Fibroblast of skin of right quadriceps (primary cell): ENCODE measurements at places on chromosomes 1 and 21.

DNA sequence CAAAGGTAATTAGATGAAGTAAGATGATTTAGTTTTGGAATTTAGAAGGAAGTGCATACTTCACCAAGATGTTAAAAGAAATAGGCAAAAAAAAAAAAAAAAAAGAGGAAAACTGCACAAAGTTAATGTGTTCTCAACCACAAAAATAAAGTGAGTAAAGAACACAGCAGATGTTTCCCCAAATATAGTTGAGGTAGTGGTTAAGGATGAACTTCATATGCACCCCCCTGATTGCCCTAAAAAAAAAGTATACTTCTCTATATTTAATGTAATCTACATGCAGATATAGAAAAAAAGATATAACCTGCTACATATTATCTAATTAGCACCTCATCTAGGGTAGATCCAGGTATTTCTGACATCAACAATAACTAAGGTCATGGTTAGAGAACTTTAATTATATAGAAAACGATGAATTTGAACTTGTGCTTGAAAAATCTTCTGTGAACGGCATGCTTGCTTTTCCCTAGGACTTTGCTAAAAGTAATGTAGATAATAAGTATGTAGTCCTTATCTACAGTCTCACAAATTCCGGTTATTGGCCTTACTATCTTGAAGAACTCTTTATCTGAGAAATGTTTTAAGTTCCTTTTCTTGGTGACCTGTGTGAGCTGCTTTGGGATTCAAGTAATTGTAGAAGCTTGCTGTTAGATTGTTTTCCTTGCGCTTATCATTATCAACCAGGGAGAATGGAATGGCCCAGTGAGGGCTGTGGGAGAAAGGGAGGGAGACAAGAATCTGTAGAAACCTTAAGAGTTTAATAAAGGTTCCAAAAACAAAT, 70.1 kb upstream of the LRRC7 start:
- no peak for DNase-seq

- no peak for DNase-seq
Observed at GRCh38 chr1:204928671-204929486, 58.2 kb downstream of the NFASC start.

- DNase-seq = no peak
Observed at GRCh38 chr1:243435836-243436235, 180.0 kb downstream of the SDCCAG8 start.

- DNase-seq = peak; percentile 90
Observed at GRCh38 chr21:15009837-15010363, 54.9 kb downstream of the NRIP1 start.

- DNase-seq = peak; percentile 29
Observed at GRCh38 chr1:2523191-2523890, 3.1 kb downstream of the PANK4 start.

DNA sequence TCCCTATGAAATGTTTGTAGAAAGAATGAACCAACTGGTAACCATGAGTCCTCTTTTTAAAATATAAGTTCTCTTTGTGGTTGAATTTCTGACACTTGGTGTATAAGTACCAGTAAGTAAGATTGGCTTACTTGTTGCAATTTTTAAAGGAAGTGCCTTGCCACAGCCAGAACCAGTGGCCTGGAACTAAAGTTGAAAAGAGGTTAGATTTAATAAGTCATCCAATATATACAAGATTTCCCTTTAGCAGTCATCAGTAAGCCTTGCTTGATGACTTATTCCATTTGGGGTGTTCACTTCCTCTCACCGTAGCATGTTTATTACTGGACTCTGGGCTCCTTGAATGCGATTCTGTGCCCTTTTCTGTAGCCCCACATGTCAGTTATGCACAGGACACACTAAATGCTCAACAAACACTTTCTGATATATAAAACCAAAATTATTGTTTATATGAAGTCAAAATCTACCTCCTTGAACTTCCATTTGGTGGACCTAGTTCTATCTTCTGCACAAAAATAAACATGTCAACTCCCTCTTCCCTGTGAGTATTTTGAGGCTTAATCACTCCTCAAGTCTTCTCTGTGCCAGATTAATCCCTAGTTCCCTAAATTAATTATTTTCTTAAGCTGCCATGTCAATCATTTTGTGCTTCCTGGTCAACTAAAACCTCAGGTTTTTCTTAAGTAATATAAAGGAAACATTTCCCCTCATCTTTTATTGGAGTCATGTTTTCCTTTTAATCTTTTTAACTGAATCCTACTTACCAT, 218.1 kb downstream of the ST6GALNAC3 start:
- DNase-seq = no peak

- DNase-seq = no peak
Observed at GRCh38 chr1:203308328-203308922, 3.1 kb downstream of the BTG2 start.

GRCh38 chr1:155205035-155205434, 2.7 kb downstream of the THBS3 start:
- no peak for DNase-seq

DNA sequence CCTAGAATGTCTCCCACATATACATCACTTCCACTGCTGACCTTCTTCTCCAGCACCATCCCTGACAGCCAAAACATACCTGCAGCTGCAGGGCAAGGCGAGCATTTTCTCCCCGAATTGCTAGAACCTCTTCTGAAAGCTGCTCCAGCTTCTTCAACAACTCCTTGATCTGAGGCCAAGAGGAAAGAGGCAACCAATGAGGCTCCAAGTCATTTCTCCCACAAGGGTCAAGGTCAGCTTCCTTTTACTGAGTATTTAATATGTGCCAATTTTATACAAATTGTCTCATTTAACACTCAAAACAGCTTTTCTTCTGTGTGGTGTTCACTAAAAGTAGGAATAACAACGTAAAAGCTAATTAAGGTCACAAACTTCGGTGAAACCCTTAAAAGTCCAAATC, 9.4 kb upstream of the PIAS3 start:
- no peak for DNase-seq

- no peak for DNase-seq
Observed at GRCh38 chr1:16043521-16043920, at the start of gene CLCNKB. CLCNKB (plus strand) TSS chr1:16043782; CDS start chr1:16044493, 711 bp downstream.

- DNase-seq = peak; percentile 20
Observed at GRCh38 chr1:201088395-201088794, 23.8 kb downstream of the CACNA1S start.

DNA sequence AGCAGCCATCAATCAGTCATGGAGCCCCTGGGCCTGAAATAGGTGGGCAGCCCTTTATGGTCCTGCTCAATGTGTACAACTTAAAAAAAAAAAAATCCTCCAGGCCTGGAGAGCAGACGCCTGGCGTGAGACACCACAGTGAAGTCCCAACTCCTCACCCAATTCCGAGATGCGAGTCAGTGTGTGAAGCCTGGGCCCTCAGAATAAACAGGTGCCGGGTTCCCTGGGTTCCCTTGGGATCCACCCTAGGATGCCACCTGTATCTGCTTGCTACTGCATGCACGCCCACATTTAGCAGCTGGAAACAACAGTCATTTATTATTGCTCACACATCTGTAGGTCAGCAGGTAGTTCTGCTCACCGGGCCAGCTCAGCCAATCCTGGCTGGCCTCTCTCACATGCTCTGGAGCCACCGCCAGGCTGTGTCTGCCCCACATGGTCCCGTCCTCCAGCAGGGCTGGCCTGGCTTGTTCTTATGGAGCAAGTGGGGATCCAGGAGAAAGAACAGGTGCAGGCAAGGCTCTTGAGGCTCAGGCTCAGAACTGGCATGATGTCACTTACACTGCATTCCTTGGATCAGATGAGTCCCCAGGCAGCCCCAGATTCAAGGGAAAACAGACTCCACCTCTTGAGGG, 172.7 kb downstream of the NPHP4 start:
- no peak for DNase-seq

DNA sequence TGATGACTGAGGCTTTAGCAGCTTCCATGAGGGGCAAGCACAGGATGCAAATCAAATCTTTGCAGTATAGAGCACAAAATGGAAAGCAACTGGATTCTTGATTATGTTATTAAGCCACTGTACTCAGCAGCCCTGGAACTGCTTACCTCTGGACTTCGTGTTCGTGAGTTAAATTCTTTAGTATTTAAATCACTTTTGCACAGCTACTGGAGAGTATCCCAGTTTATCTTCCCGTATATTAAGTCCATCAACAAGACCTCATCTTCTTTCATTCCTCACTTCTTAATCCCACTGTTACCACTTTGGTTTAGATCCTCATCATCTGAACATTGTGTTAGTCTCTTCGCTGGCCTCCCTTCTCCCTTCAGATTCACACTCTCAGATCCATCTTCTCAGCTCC, 108.9 kb downstream of the GREM2 start:
- DNase-seq = peak; percentile 32

DNA sequence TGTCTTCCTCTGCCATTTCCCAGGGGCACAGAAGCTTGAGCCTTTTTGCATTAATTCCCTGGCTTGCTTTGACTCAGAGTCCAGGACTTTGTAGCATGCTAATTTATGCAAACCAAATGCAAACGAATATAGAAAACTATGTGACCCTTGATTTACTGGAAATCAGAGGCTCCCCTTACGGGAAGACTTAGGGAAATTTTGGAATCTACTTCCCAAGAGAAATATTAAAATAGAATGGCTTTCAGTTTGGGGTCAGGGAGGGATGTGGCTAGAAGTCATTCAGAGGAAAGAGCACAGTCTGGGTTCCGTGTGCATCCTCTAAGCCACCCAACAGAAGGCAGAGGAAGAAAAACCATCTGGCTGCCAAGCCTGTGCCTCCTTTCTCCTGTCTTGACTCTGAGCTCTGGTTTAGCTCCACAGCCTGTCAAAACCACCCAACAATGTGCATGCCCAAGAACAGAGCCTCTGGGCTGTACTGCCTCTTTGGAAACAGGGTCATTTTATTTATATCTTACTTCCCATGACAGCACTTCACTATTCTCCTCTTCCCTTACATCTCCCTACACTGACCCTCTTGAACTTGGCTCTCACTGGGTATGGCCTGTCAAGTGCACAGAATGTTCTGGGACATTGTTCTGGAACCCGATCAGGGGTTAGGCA, 30.1 kb downstream of the ATF3 start:
- DNase-seq = peak; percentile 92

DNA sequence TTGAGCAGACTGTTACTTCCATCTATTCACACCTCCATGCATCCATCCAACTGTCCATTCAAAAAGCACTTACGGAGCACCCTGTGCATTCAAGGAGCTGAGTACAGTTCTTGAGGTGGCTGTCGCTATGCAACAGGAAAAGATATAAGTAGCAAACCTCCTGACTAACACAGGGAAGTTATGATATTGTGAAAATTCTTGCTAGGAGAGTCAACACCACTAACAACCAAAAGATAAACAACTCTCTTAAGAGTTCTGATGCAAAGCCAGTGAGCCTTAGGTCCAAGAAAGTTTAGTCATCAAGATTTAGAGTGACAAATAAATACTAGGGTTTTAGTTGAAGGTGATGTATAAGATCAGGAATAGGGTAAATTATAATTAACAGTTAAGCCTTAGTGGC, 44.5 kb upstream of the TRIM45 start:
- DNase-seq = peak; percentile 57

DNA sequence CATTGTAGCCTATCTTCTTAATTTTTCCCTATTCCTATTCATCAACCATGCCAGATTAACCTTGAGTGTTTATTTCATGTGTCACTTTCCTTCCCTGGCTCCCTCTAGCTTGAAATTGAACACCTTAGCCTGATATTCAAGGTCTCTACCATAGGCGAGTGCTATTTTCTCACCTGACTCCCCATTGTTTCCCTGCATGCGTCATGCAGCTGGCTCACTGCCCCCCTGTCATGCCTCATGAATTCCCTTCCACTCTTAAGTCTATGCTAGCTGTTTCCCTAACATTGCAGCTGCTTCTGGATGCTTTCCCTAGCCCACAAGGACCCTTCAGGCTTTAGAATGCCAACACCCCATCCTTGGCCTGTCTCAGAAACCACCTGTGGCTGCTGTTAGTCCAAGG, 56.7 kb upstream of the CD1D start:
- DNase-seq = no peak

- no peak for DNase-seq
Observed at GRCh38 chr1:238675221-238675620, 711.1 kb upstream of the CHRM3 start.

DNA sequence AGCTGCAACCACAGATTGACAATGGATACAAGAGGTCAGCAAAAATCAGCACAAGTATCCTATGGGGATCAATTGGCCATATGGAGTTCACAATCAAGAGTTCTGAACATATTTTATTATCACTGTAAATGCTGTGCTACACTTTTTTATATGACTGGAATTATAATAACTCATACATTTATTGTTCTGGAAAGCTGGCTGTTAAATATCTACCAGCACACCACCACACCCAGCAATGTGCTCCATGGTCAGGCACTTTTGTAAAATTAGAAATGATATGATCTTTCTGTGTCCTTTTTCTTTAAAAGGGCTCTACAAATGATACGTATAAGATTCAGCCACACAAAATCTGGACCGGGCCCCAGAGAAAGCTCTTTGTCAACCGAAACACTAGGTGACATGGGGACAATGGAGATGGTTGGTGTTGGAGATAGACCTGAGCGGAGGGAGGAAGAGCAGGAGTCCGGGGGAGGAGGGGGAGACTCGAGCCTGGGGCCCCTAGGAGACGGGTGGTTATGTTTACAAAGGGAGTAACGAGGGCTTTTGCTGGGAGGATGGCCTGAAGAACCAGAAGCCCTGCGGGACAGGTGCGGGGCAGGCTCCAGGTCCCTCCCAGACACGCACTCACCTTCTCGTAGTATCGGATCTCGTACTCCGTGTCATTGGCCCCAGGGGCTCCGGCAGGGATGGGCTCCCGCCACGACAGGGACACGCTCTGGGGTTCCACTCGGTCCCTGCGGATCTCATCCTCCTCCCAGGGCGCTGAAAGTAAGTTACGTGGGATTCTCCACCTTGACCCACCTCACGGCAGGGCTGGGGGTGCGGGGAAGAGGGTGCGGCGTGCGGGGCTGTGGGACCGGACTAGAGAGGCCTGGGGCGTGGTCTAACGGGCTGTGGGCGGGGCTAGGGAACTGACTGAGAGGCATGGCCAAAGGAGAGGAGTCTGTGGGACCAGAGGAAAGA, 30.0 kb downstream of the EPHA10 start:
- DNase-seq = no peak

- peak; percentile 97 for DNase-seq
Observed at GRCh38 chr21:33947451-33948095, 32.0 kb upstream of the ATP5PO start.

- no peak for DNase-seq
Observed at GRCh38 chr1:211932933-211933254, 102.3 kb upstream of the LPGAT1 start.

DNA sequence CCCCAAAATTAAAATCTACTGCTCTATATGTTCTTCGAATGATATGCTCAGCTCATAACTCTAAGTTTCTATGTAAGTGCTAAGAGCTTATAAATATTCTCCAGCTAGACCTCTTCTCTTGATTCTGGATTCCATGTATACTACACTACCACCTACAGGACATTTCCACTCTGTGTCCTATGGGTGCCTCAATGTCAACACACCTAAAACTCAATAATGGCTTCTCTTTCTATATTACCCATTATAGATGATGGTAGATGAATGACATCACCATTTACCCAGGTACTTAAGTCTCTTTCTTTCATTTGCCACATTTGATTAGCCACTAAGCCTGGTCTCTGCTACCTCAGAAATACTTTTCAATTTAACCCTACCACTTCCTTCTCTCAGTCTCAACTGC, 41.3 kb downstream of the TBX19 start:
- DNase-seq = peak; percentile 36
